ENCODE measurements at places on chromosomes 16 and 17. TPM values are rescaled to one million over a fixed set of nuclear protein-coding genes. Genes with fewer than 3 reads are reported as not detected.

- no peak for DNase-seq
Observed at GRCh38 chr16:3074860-3075522, 9.6 kb downstream of the IL32 start.

GRCh38 chr16:51869176-51869575 lies 677.8 kb downstream of the TOX3 start:
- no peak for DNase-seq

GRCh38 chr17:60188759-60189158 lies 39.0 kb downstream of the CA4 start:
- DNase-seq = no peak

- no peak for DNase-seq
Observed at GRCh38 chr17:59331929-59332748, 684 bp downstream of the YPEL2 start.

DNA sequence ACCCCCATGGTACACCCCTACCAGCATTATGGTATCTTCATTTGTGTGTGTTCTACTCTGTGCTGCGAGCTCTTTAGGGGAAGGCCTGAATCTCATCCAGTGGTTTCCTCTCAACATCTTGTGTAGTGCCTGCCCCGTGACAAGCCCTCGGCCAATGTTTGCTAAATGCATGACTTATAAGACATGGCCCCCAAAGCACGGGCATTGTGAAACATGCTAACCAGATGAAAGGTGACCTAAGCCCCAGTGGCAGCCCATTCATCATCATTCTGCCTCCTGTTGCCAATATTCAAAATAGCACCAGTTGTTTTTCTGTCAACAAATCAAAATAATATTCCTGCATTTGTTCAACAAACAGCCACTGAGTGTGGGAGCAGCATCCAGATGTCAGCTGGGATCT lies 108.8 kb upstream of the HSBP1 start:
- no peak for DNase-seq

GRCh38 chr16:11692171-11692570 lies 23.9 kb downstream of the SNN start:
- no peak for DNase-seq

GRCh38 chr16:1870365-1871082 lies 1.4 kb downstream of the MEIOB start:
- peak; percentile 13 for DNase-seq

- no peak for DNase-seq
Observed at GRCh38 chr16:47976636-47977210, 179.1 kb downstream of the ABCC12 start.

- peak; percentile 88 for DNase-seq
Observed at GRCh38 chr16:55835581-55835980, 2.7 kb upstream of the CES1 start.

GRCh38 chr17:39751016-39751543 lies 13.3 kb downstream of the GRB7 start:
- DNase-seq = no peak

Gene GUCY2D
- not detected for total RNA-seq

Gene ZCCHC14
- 32.3 TPM for total RNA-seq

Gene SPAG5
- total RNA-seq = 213 TPM

Gene CCL16
- total RNA-seq = not detected

Gene DEXI
- 30.7 TPM for total RNA-seq

Gene PYDC1
- not detected for total RNA-seq

Gene KRTAP4-11
- total RNA-seq = not detected

Gene TPSG1
- not detected for total RNA-seq

Gene TBC1D3B
- total RNA-seq = 5.0 TPM

All from A673 (cell line).